ENCODE measurements at places on chromosomes 16 and 17. TPM values are rescaled to one million over a fixed set of nuclear protein-coding genes. Genes with fewer than 3 reads are reported as not detected.

DNA sequence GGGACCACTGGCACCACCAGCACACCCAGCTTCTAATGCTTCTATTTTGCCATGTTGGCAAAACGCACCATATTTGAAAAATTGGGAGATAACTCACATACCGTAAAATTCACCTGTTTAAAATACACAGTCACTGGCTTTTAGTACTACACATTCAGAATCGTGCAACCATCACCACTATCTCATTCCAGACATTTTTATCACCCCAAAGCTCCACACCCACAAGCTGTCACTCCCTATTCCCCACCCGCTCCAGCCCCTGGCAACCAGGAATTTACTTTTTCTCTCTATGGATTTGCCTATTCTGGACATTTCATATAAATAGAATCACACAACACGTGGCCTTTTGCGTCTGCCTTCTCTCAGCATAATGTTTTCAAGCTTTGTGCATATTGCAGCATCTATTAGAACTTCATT is 25.0 kb downstream of the PPL start:
- DNase-seq, result no peak

- DNase-seq, result no peak
Measured at GRCh38 chr16:74825016-74825415, 50.4 kb upstream of the FA2H start.

GRCh38 chr16:5058476-5058875 is 7.3 kb downstream of the C16orf89 start:
- DNase-seq, result no peak

IGFBP4 gene
- 54.6 TPM for total RNA-seq

DNA sequence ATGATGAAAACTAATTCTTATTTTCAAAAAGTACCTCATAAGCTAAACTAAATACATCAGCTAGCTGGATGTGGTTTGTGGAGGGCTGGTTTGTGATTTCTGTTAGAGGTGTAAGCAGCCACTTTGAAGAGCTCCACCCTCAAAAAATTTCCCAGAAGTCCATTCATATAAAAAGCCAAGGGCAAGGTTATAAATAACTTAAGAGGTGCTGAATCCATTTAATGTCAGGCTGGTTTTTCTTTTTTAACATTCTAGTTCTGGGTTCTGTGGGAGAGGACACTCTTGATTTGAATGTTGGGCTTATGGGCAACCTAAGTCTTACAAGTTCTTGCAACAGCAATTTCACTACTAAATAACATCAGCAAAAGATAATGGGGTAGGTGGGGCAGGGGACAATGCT is 3.4 kb upstream of the WIPI1 start:
- DNase-seq, result peak; percentile 29
